Kidney (tissue), 22 donors: ENCODE measurements at places on chromosomes 5 and 9. TPM values are rescaled to one million over a fixed set of nuclear protein-coding genes. Genes with fewer than 3 reads are reported as not detected.
A peak's percentile ranks its signal among the peaks of the same experiment; 100 is the strongest.

DNA sequence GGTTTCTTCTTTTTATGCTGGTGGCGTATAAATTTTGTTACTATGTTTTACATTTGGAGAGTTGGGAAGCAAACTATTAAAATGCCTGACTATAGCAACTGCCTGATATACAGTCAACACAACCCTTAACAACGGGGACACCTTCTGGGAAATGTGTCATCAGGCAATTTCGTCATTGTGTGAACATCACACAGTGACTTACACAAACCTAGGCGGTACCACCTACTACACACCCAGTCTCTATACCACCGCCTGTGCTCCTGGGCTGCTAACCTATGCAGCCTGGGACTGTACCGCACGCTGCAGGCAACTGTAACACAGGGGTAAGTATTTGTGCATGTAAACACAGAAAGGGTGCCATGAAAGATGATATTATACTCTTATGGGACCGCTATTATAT, 1.3 kb upstream of the CDHR2 start:
- DNase-seq: no peak

DNA sequence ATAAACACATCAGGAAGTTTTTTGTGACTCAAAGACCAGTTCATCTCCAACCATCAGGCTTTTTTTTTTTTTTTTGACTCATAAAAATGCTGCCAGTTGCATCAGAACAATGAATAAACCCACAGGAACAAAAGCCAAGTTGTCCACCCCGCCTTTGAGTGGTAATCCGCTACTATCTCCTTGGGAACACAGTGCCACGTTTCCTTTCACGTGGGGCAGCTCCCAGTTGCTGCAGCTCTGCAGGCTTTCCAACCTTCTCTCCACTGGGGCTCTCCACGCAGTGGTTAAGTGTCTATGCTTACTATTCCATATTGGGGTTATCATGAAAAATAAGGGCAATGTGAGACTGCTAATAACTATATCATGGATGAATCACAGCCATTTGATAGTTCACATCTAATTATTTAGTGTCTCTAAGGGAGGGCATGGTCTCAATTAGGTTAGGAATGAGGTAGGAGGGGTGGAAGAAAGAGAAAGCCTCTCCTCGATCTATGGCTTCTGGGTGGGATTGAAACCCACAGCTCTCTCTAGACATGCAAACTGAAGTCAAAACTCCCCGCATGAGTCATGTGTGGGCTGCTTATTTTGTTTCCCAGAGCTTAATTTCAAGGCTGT, 55.8 kb upstream of the ACTBL2 start:
- no peak for DNase-seq

GRCh38 chr9:136974817-136975535, 2.3 kb upstream of the PTGDS start:
- no peak for DNase-seq

DNA sequence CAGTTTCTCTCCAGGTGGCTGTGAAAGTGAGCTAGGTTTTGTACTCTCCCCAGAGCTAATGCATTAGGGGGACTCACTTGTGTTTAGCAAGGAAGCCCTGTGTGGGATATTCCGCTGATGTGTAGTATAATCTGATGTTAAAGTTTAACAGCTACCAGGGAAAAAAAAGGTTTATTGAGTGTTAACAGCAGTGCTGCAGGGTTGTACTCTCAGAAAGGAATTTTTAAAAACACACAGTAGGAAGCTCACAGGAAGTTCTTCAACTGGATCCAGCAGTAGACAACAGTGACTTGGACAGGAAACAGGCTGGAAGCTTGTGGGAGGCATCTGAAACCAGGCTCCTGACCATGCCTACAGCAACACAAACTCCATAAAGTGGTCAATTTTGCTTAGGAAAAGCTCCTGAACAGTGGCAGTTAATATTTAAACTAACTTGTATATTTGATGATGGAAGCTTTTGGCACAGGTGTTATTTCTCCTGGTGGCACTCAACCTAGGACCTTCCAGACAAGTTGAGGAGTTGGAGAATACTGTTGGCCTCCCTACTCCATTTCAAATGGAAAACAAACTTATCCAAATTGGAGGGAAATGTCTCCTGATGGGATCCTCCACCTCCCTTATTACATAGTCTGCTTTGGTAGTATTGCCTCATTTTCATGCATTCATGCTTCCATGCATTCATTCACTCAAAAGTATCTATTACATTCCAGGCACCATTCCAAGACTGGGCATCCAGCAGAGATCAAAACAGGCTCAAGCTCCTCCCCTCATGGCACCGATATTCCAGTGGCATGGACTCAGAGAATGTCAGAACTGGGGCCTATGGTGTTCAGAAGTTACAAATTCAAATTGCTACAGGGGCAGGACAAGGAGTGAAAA, 54.7 kb downstream of the FOXD1 start:
- DNase-seq: peak; percentile 74

DNA sequence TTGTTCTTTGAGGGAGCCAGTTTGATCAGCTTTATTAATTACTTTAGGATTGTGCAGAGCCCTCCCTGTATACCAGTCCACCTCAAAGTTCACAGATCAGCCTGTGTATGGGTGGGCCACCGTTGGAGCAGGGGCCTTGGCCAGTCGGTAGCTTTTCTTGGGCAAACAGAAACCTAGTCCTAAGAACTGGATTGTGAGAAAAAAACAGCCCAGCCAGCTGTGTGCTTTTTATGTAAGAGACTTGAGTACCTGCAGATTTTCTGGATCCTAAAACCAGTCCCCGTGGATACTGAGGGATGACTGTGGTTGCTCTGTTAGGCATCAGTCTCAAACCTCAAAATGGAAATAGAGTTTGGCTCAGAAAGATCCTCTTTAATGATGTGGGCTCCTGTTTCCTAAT, 24.8 kb upstream of the ROPN1L start:
- no peak for DNase-seq

DNA sequence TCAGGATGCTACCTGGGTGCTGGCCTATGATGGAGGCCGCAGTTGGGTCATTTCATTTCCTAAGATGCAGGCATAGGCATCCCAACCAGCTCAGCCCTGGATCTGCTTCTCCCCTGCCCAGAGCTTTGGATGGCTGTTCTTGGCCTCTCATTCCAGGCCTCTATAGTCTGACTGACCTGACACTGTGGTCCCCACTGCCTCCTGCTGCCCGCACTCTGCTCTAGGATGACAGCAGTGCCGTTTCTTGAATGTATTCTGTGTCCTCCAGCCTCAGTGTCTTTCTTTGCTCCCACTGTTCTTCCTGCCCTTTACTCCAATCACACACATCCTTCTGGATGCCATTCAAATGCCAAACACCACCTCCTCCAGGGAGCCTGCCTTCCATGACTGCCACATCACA, 235.7 kb downstream of the HSPA4 start:
- DNase-seq: peak; percentile 60

- peak; percentile 37 for DNase-seq
Observed at GRCh38 chr9:37251452-37251851, 131.1 kb downstream of the ZCCHC7 start.

- DNase-seq: no peak
Observed at GRCh38 chr5:145712245-145712644, 122.9 kb downstream of the PRELID2 start.

DNA sequence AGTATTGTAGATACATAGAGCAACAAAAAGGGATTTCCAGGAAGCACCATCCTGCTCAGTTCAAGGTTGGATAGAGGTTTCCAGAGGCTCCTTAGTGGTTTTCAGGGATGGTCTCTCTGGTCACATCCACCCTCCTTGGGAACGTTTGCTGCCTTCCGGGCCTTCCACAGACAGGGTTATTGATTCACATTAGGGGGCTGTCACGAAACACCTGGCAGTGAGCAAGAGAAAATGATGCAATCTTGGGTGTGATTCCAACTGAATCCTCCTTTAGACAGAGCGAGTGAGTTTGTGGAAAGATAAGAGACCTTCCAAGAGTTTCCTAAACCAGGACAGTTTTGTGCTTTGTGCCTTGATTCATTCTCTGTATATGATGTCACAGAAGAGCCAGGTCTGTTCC, 43.8 kb upstream of the CTSL start:
- DNase-seq: peak; percentile 2

- DNase-seq: no peak
Observed at GRCh38 chr5:67516948-67517565, 320.5 kb upstream of the CD180 start.

DNA sequence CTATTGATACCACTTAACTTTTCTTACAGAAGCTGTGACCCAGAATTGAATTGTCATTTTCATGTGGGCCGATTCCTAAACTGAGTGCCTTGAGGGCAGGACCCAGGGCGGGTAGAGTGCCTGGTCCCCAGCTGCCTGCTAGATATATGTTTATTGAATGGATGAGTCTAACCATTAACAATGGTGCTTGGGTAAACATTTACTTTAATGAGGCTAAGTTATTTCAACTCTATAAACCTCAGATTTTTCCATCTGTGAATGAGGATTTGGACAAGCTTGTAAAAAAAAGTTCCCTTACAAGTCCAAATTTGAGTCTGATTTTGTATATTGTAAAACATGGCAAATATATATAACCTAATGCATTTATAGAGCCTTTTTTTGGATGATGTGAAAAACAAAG, 181.8 kb upstream of the ELL2 start:
- no peak for DNase-seq

GRCh38 chr9:85408494-85408893, 333.3 kb downstream of the AGTPBP1 start:
- no peak for DNase-seq

DNA sequence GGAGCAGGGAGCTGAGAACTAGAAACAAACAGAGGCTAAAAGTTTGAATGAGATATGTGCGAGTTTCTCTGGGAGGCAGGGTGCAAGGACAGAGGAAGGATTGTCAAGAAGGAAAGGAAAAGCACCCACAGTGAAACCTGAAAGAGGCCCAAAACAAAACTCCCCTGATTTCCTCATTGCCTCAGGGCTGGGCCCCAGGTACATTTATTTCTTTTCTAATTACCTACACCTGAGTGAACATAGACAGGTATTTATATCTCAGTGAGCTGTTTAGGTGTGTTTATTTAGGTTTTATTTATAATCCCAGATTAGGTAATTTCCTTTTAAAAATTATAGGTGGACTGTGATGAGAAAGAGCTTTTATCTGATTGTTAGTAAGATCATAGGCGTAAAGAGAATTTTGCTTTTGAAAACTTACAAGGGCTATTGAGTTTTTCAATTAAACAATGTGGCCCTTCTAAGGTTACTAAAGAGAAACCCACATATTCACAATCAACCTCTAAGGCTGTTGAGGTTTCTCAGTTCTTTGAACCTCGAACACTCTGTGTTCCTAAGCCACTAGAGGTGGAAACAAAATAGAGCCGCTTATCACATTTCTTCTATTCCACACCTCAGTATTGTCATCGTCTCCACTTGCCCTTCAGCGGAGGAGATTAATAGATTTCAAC, 344.8 kb downstream of the ZNF608 start:
- peak; percentile 17 for DNase-seq

GRCh38 chr5:32298059-32298415, 14.7 kb downstream of the MTMR12 start:
- DNase-seq: no peak

DNA sequence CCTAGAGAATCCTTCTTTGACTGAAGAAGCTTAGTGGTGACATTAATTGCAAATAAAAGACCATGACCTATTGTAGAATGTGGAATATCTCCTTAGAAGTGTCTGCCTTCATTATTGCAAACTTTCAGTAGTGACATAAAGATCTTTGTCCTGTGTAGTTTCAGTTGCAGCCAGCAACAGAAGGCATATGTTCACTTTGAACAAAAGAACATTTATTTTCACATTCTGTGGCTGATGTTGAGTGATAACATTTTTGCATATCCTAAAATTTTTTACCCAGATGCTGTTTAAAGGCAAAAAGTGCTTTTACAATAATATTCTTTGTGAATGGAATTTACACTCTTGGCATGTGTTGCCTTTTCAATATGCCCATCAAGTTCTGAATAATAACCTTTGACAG, 165.9 kb downstream of the TMC1 start:
- no peak for DNase-seq

DNA sequence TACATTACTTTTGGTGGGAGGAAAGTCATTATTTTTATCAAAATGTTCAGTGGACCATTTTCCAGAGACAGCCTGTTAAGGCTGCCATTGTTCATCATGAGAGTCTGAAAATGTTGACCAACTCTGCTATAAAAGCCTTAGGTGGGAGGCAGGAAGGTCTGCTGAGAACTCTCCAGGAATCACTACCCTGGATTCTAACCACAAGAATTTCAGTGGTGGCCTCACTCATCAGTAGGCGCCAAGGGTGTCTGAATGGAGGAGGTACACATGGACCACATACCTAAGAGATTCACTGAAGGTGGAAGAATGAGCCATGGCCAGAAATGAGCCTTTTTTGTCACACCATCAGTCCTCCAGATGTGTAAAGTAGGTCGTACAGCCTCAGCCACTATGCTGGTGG, 21.0 kb upstream of the TLX3 start:
- no peak for DNase-seq

DNA sequence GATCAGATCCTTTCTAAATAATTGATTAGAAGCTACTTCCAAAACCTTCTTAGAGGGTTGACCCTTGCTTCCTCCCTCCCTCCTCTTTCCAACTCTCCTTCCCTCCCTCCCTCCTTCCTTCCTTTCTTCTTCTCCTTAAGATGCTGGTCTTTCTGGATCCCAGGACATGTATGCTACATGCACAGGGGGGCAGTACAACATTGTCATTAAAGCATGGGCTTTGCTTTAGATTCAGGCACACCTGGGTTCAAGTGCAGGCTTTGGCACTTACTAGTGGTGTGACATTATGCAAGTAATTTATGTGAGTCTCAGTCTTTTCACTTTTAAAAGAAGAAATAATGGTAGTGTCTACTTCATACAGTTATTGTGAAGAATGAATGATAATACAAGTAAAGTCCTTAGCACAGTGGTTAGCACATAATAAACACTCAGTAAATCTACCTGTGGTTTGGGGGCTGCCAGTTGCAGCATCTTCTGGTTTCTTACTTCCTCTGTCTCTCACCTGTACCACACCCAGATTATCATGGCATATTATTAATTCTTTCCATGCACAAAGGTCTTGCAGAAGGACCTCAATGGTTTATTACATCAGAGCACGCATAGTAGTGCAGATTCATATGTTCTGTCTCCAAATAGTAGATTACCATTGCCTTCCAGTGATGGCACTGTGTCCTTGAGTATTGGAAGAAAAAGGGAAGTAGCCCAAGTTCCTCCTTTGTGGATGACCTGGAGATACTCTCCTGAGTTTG, 154.1 kb downstream of the ARHGAP26 start:
- peak; percentile 45 for DNase-seq

GRCh38 chr5:31771500-31771899, 132.6 kb downstream of the PDZD2 start:
- DNase-seq: no peak

The DAB2IP gene
- 105 TPM for total RNA-seq

The DNAH5 gene
- total RNA-seq: 16.4 TPM

The PCDH12 gene
- total RNA-seq: 14.1 TPM

The NME5 gene
- total RNA-seq: 20.6 TPM

The SPINK13 gene
- total RNA-seq: 1.6 TPM

The AQP3 gene
- total RNA-seq: 135 TPM

The ROR2 gene
- total RNA-seq: 5.7 TPM

The PRDM9 gene
- total RNA-seq: not detected

The DCP2 gene
- total RNA-seq: 43.0 TPM

The TSSK1B gene
- 0.13 TPM for total RNA-seq

The SLC34A3 gene
- total RNA-seq: 0.13 TPM

The CCL27 gene
- not detected for total RNA-seq

The SLC36A3 gene
- not detected for total RNA-seq

The CTSV gene
- total RNA-seq: 0.69 TPM
